NCI-H187 treated with DMSO at 0.1 percent for 48 hours (cell line): ENCODE measurements at places on chromosomes 5 and 9.

DNA sequence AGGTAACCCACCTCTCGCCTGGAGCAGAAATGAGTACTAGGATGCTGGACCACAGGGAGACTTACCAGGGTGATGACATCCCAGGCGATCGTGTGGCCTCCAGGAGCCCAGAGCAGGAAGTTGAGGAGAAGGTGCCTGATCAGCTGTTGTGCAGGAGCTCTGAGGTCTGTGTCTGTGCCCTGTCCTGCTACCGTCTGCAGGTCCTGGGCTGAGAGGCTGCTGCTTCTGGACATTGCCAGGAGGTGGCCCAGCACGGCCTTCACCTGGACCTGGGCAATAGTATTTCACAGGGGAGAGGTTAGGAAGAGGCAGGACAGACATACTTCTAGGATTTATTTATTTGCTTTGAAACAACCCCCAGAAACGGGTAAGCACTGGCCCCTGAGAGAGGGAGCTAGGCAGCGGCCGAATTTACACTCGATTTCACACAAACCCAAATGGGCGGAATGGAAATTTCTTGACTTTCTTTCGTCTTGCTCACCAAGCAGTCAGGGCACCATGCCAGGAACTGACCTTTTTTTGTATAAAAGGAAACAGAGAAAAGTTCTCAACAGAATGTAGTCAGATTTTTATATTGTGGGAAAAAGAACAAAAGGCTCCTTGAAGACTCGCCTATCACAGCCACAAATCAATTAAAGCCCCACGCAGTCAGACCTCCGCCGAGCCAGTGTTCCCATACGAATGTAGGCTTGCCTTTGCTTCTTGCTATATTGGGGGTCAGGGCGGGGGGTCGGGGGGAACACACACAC lies 210.3 kb downstream of the FANCC start:
- DNase-seq = no peak

- no peak for DNase-seq
Measured at GRCh38 chr5:160466116-160466515, 44.5 kb downstream of the PTTG1 start.

DNA sequence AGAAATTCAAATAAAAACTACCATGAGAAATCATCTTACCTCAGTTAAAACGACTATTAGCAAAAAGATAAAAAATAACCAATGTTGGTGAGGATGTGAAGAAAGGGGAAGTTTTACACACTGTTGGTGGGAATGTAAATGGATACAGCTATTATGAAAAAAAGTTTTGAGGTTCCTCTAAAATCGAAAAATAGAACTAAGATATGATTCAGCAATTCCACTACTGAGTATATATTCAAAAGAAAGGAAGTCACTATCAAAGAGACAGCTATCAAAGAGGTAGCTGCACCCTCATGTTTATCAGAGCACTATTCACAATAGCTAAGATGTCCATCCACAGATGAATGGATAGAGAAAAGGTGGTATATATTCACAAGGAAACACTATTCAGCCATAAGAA lies 1888.4 kb downstream of the MAT2B start:
- DNase-seq = no peak

GRCh38 chr9:8074713-8075286 lies 275.2 kb upstream of the DMAC1 start:
- no peak for DNase-seq

GRCh38 chr5:149802809-149803552 lies 72.9 kb downstream of the PPARGC1B start:
- DNase-seq = no peak

- DNase-seq = no peak
Measured at GRCh38 chr5:149028984-149029383, 33.9 kb downstream of the SH3TC2 start.

- no peak for DNase-seq
Measured at GRCh38 chr5:7678030-7678429, 172.9 kb downstream of the CFAP90 start.

- no peak for DNase-seq
Measured at GRCh38 chr9:99140685-99141314, 35.9 kb downstream of the TGFBR1 start.

DNA sequence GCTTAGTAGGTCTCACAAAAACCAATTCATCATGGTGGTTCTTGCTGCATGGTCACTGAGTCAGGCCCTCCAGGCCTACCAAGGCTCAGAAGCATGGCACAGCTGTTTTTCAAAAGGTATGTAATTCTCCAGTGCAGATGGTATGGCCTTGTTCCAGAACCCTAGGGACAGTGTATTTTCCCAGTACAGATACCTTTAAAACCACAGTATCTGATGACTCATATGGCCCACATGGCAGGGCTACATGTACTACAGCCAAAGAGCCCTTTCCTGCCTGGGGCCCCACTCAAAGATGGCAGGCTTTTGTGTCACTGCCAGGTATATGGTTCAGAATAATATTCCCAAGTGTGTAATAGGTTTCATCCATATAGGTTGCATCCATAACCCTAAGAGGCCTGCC lies 16.5 kb downstream of the CSF2 start:
- DNase-seq = no peak

- no peak for DNase-seq
Measured at GRCh38 chr9:80556631-80557030, 984.9 kb downstream of the TLE4 start.

DNA sequence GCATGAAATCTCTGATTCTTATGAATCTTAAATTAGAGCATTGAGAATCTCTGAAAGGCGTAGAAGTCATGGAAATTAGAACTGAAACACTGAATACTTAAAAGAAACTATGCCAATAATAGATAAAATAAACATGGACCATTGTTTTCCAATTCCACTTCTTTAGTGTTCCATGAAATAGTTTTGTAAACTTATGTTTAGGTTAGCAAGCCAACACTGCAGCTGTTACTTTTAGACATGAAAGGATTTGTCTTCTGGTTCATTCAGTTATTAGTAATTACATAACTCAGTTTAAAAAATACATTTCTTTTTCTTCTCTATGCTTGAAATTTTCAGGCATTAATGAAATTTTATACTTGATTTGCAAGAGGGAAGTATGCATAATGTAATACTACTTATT lies 733.4 kb upstream of the NUDT12 start:
- no peak for DNase-seq

GRCh38 chr9:83065233-83065632 lies 2.3 kb upstream of the RASEF start:
- DNase-seq = no peak

- no peak for DNase-seq
Measured at GRCh38 chr9:133239533-133240090, 30.6 kb upstream of the OBP2B start.

- DNase-seq = no peak
Measured at GRCh38 chr5:58759745-58760144, 176.9 kb downstream of the RAB3C start.

DNA sequence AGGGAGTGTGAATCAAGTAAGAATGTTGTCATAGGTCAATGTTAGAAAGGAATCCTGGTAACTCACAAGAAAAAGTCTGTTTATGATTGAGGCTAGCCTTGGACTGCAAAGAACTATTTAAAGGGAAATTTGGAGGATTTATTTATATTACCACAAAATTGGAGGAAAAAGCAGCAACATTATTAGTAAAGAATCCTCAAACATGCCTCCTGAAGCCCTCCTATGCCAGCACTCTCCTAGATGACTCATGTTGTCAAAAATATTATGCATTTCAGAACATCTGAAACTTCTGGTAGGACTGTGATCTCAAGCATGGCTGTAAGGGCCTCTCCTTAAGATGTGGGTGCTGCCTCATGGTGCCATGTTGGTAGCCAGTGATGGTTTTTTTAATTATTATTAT lies 628.5 kb downstream of the CHSY3 start:
- DNase-seq = no peak

GRCh38 chr9:14029806-14030374 lies 284.1 kb downstream of the NFIB start:
- no peak for DNase-seq

DNA sequence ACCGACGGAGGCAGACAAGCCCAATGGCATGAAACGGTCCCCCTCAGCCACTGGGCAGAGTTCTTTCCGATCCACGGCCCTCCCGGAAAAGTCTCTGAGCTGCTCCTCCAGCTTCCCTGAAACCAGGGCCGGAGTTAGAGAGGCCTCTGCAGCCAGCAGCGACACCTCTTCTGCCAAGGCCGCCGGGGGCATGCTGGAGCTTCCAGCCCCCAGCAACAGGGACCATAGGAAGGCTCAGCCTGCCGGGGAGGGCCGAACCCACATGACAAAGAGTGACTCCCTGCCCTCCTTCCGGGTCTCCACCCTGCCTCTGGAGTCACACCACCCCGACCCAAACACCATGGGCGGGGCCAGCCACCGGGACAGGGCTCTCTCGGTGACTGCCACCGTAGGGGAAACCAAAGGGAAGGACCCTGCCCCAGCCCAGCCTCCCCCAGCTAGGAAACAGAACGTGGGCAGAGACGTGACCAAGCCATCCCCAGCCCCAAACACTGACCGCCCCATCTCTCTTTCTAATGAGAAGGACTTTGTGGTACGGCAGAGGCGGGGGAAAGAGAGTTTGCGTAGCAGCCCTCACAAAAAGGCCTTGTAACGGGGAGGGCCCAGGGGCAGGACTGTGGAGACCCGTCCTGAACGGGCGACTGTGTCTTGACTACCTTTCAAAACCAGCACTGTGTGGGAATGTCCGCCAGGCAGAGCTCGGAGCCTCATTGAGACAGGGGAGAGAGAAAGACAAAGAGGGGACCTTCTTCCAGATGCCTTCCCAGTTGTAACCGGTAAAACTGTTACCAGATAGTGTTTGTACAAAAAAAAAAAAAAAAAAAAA lies 29.9 kb downstream of the CD180 start:
- no peak for DNase-seq

- no peak for DNase-seq
Measured at GRCh38 chr9:131630205-131630831, 85.0 kb downstream of the PRRT1B start.

DNA sequence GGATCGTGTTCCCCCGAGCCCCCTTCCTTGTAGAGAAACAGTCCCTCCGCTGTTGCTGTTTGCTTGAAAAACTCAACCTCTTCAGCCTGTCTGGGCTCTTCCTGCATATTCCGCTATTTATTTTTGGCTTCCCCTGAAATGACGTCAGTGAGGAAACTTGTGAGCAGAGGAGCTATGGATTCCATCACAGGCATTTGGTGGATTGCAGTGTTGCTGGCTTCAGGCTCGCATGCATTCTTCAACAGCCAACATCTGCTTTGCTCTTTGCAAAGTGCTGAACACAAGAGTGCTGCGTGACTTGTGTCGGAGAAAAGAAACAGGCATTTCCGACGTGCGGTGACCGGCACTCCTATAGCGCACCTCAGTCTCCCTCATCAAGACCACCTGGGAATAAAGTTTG lies 232.7 kb downstream of the RFK start:
- DNase-seq = no peak

GRCh38 chr9:12735665-12736064 lies 39.2 kb upstream of the LURAP1L start:
- no peak for DNase-seq

- no peak for DNase-seq
Measured at GRCh38 chr5:761059-761771, 23.3 kb downstream of the ZDHHC11B start.

- DNase-seq = no peak
Measured at GRCh38 chr9:3436629-3437420, 89.0 kb downstream of the RFX3 start.

DNA sequence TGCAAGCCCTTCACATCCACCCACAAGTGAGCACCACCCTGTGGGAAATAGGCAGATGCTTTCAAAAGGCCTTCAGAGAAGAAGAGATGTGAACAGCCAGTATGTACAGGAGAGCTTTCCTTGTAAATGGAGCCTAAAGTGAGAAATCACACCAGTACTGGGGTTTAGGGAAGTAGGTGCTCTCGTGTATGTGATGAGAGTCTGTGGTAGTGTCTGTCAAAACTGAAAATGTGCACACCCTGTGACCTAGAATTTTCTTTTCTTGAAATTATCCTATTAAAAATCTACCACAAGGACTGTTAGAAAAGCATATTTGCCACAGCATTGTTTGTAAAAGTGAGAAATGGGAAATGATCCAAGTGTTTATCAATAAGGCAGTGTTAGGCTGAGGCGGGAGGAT lies 16.6 kb downstream of the OTULINL start:
- no peak for DNase-seq

DNA sequence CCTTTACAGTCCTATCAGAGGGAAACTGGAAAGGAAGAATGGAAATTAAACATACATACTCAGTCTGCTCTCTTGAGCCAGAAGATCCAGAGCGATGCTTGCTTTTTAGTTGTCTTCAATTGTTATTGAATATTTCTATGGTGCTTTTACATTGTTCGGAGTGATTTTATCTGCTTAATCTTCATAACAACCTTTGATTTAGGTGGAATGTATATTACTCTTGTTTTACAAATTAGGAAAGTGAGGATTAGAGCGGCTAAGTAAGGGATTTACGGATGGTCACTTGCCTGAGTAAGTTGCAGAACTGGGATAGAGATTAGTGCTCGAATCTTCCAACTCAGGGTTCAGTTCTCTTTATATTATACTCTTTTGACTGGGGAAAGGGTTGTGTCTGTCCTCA lies 69.1 kb downstream of the PBX3 start:
- DNase-seq = no peak

GRCh38 chr5:95920822-95921221 lies 40.8 kb downstream of the ELL2 start:
- DNase-seq = no peak

- no peak for DNase-seq
Measured at GRCh38 chr9:112059966-112060320, 115.2 kb downstream of the SUSD1 start.

DNA sequence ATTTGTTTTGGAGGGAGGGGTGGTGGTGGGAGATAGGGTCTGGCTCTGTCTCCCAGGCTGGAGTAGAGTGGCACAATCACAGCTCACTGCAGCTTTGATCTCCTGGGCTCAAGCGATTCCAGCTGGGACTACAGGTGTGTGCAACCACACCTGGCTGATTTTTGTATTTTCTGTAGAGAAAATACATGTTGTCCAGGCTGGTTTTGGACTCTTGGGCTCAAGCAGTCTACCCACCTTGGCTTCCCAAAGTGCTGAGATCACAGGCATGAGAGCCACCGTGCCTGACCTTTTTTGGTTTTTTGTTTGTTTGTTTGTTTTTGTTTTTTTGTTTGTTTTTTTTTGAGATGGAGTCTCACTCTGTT lies 15.4 kb downstream of the STXBP1 start:
- DNase-seq = no peak

DNA sequence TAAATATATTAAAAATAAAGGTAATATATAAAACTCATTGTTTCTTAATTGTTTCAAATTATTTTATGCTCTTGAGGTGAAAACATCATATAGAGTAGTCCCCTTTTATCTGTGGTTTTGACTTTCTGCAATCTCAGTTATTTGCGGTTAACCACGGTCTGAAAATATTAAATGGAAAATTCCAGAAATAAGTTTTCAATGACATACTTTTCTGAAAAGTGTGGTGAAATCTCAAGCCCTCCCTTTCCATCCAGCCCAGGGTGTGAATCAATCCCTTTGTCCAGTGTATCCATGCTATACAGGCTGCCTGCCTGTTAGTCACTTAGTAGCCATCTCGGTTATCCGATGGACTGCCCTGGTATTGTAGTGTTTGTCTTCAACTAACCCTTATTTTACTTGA lies 546.7 kb upstream of the DMAC1 start:
- DNase-seq = no peak
